Inflammatory macrophage treated with lipopolysaccharide for 4 hours (primary cell): ENCODE measurements at places on chromosomes 4 and X.
A peak's percentile ranks its signal among the peaks of the same experiment; 100 is the strongest.

- peak; percentile 77 for DNase-seq
Measured at GRCh38 chr4:168830777-168831512, 179.1 kb downstream of the CBR4 start.

GRCh38 chrX:70498129-70498528 is 53.5 kb downstream of the DLG3 start:
- DNase-seq: no peak

- peak; percentile 33 for DNase-seq
Measured at GRCh38 chr4:39574946-39575345, 47.7 kb upstream of the UGDH start.

- DNase-seq: no peak
Measured at GRCh38 chr4:70473679-70474078, 1.7 kb downstream of the MUC7 start.
